ENCODE measurements at places on chromosomes 1 and 21. TPM values are rescaled to one million over a fixed set of nuclear protein-coding genes. Genes with fewer than 3 reads are reported as not detected.

FCRLB gene
- total RNA-seq = 1.4 TPM

WNT3A gene
- not detected for total RNA-seq

DDX20 gene
- total RNA-seq = 9.1 TPM

IL24 gene
- 0.31 TPM for total RNA-seq

FCGR1A gene
- not detected for total RNA-seq

CCNL2 gene
- total RNA-seq = 53.1 TPM

MYCL gene
- total RNA-seq = 1.4 TPM

HSD3B1 gene
- total RNA-seq = not detected

EXTL1 gene
- not detected for total RNA-seq

PLPPR5 gene
- not detected for total RNA-seq

OR14I1 gene
- total RNA-seq = not detected

S100A3 gene
- total RNA-seq = 104 TPM
